ENCODE measurements at places on chromosomes 5 and 9.

GRCh38 chr5:176697934-176698538 lies 50.8 kb downstream of the TSPAN17 start:
- DNase-seq, result no peak

DNA sequence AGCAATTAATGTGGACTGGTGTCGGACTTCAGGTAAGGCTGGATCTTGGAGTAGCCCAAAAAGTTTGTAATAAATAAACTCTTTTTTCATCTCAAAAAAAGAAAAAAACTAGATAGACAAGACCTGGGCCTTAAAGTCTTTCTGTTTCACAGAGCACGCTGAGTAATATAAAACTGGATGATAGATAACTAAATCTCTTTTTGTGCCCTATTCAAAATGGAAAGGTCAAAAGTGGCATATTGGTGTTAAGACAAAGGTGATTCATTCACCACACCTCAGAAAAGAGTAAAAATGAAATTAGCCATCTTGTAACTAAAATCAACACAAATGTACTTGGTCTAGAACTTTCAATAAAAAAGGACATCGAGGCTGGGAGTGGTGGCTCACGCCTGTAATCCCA lies 30.3 kb upstream of the RFK start:
- no peak for DNase-seq

GRCh38 chr5:17896605-17897004 lies 262.3 kb downstream of the TAF11L14 start:
- DNase-seq, result no peak

- no peak for DNase-seq
Measured at GRCh38 chr5:96922499-96923244, 13.2 kb upstream of the LNPEP start.

DNA sequence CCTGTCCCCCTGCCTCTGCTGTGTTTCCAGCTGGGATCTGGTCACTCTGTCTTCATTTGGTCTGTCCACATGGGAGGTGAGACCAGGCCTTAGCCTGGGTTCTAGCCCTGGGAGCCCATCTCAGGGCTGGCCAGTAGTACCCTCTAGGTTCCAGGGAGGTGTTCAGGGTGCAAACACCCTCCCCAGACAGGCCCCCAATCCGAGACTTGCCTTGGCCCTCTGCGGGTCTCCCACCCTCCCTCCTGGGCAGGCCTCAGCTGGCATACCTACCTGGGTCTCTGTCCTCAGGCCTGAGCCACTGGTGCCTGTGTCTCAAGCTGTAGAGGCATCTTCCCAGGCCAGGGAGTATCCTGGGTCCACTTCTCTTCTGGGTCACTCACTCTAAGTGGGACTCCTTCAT lies 925 bp upstream of the SAPCD2 start:
- no peak for DNase-seq

DNA sequence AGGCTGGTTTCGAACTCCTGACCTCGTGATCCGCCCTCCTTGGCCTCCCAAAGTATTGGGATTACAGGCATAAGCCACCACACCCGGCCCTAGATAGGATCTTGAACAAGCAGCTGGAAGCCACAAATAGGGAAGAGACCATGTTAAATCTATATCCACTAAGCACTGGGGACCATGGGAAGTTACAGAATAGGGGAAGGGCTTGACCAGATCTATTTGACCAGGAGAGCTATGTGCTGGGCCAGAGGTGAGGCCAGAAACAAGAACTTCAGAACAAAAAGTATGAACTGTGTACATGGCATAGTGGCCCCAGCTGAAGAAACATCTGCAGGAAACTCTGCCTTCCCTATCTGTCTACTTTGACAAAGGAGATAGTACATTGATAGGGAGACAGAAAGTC lies 10.8 kb downstream of the KLF4 start:
- DNase-seq, result no peak

- no peak for DNase-seq
Measured at GRCh38 chr9:121071756-121072421, 2.9 kb upstream of the CNTRL start.

Measured in kidney tubule cell (primary cell).